ENCODE measurements at places on chromosomes 12 and 14.

GRCh38 chr14:97428808-97429440, 631.7 kb downstream of the VRK1 start:
- no peak for DNase-seq

DNA sequence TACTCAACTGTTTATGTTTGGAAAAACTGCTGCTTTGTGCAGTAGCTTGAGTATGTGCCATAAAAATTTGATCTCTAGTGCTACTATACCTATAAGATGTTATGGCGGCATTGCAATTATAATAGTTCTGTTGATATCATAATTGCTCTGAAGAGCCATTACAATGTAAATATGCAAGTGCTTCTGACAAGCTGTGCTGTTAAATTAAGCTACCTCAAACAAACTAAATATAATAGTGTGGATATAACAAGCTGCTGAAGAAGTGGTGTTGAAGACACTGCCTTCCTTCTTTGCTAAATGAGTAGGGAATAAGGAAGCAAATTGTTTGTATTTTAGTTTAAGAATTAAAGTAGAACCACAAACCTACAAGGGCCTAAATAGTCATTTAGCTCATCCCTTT, 301.0 kb upstream of the MIS18BP1 start:
- no peak for DNase-seq

- no peak for DNase-seq
Observed at GRCh38 chr14:34005901-34006300, 55.0 kb upstream of the EGLN3 start.

DNA sequence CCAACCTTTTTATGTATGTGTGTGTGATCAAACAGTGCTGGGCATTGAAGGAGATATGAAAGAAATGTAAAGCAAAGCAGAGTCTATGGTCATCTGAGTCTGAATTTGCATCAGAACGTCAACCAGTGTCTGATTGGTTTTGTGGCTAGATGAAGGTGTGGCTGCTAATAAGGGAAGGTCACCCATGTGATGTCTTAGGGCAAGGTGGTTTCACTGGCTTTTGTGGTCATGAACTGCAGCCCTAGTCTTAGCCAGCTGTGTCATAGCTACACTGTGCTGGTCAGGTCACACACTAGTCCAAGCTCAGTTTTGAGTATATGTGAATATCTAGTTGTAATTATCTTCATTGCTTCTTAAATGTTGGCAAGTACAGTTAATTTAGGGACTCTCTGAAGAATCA, 105.8 kb downstream of the TGFB3 start:
- no peak for DNase-seq

DNA sequence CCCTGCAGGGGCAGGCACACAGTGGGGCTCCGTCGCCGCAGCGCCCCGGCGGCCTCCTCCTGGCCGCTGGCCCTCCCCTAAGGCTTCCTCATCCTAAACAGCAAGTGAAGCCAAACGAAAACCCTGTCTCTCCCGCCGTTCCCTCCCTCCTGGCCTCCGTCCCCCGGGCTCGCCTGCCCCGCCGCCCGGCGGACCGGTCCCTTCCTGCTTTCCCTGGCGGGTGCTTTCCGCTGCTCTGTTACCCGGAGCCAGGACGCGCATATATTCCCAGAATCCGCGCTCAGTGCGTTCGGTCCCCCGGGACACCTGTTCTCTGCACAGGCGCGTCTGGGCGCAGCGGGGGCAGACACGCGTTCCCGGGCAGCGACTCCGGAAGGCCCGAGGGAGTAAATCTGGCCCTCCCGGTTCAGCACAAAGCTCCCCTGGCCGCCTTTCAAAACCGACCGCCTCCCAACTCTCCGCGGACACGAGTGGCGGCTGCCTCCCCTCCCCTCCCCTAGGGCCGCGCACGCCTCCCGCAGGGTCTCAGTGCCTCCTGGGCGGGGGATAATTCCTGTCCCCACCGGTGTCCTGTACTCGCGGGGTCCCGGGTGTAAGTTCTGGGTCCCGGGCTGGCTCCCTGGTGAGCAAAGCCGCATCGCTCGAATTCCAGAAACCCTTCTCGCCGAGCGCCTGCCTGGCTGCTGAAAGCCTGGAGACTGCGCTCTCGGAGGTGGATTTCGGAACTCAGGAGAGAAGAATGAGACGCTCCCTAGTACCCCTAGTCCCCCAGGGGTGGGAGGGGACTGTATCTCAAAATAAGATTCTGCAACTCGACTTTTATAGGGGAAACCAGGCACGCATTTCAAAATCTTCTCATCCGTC, 21.4 kb upstream of the CEP170B start:
- no peak for DNase-seq

DNA sequence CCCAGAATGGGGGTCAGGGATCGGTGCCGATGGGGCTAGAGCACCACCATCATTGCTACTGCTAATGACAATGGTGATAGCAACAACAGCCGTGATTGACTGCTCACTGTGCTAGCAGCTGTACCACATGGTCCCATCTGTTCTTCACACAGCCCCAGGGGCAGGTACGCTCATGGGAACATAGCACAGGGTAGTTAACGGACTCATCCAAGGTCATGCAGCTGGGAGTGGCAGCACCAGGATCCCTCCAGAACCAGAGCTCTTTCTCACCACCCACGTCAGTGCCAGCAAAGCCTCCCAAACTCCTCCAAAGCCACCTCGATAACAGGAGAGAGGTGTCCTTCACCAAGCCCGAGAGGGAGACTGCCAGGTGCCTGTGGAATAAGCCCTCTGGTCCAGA, 11.2 kb upstream of the DYNC1H1 start:
- DNase-seq = no peak

GRCh38 chr14:105422695-105423487, 3.3 kb downstream of the MTA1 start:
- DNase-seq = no peak

- no peak for DNase-seq
Observed at GRCh38 chr12:102849722-102850447, 67.2 kb downstream of the PAH start.

DNA sequence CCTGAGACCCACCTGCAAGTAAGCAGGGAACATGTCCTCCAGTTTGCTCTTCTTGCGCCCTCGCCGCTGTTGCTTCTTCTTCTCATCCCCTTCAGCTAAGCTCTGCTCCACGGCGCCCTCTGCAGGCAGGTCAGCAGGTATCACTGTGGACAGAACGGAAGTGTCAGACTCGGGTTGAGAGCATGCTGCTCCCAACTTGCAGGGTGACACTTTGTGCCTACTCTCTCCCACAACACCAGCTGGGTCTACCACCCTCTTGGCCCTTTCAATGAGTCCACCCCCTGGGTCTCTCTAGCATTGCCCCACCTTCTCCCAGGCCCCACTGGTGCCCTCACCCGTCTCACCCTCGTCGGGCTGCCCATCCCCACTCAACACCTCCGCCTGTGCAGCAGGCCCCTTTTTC, 16.7 kb downstream of the KMT2D start:
- peak; percentile 76 for DNase-seq

GRCh38 chr12:47967461-47968321, 4.3 kb downstream of the TMEM106C start:
- DNase-seq = no peak

GRCh38 chr14:38999949-39000348, 103.1 kb downstream of the SEC23A start:
- no peak for DNase-seq

DNA sequence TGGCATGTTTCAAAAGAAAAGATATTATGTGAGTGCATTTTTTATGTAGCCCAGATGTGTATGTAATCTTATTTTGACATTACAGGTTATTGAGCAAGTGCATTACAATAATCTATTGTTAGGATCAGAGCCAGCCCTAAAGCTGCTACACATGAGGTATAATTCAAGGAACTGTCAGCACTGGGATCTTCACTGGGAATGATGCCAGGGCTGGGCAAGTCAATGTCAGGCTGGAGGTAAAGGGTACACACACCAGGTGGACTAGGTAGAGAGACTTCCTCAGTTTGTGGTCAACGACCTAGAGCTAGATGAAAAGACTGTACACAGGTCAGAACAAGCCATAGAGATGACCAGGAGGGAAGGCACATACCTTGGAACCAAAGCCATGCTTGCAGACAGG, 15.4 kb downstream of the TRIM9 start:
- no peak for DNase-seq

- DNase-seq = peak; percentile 80
Observed at GRCh38 chr12:11648514-11649412, 711 bp upstream of the ETV6 start.

DNA sequence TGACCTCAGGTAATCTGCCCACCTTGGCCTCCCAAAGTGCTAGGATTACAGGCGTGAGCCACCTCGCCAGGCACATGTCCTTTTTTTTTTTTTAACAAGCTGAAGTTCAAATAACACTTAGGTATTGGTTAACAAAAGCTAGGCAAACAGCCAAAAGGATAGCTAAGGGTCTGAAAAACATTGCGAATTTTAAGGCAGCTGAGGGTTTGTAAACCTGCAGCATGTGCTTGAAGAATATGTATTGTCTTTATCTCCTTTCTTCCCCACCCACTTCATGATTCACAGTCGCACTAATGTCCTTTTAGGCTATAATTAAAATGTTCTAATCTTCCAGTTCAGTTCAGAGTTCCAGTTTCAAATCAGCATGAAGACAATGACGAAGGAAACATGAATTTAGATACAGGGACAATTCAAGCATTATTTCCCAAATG, 30.1 kb upstream of the CERS5 start:
- no peak for DNase-seq

- no peak for DNase-seq
Observed at GRCh38 chr14:95464103-95464502, 52.3 kb downstream of the SYNE3 start.

- no peak for DNase-seq
Observed at GRCh38 chr14:67537736-67538135, 4.6 kb downstream of the PLEKHH1 start.

DNA sequence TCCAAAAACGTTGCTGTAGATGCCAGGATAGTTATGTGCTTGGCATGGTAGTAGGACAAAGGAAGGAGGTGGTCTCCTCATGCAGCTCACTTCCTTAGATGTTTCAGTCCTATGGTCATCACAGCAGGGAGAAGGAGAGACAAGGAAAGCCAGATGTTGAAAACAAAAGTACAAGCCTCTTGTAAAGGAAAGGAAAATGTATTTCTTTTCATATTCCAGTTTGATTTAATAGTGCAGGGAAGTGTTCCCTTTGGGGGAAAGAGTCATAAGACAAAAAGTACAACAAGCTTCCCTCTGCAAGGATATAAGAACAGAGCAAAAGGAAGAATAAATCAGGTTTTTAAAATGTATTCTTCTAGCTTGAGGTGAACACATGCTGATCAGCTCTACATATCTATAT, 8.6 kb upstream of the TMCC3 start:
- DNase-seq = no peak

- peak; percentile 69 for DNase-seq
Observed at GRCh38 chr14:60164712-60165546, at the start of gene DHRS7. DHRS7 (minus strand) TSS chr14:60165398; CDS start chr14:60165309, 89 bp downstream.

Measured in DND-41 (cell line).